Right renal cortex interstitium (tissue), 3 donors: ENCODE measurements at places on chromosomes 3 and 15. TPM values are rescaled to one million over a fixed set of nuclear protein-coding genes. Genes with fewer than 3 reads are reported as not detected.
A peak's percentile ranks its signal among the peaks of the same experiment; 100 is the strongest.

Gene GOLGA6D
- not detected for polyA plus RNA-seq

Gene STARD9
- 9.4 TPM for polyA plus RNA-seq

Gene APEH
- polyA plus RNA-seq = 155 TPM

Gene LIPH
- 1.8 TPM for polyA plus RNA-seq

Gene CIB2
- 30.0 TPM for polyA plus RNA-seq

Gene TMEM45A
- 23.4 TPM for polyA plus RNA-seq

Gene FOXB1
- polyA plus RNA-seq = 0.08 TPM

Gene SLC28A2
- 0.43 TPM for polyA plus RNA-seq

GRCh38 chr15:56320316-56320715, 44.9 kb upstream of the TEX9 start:
- no peak for DNase-seq

DNA sequence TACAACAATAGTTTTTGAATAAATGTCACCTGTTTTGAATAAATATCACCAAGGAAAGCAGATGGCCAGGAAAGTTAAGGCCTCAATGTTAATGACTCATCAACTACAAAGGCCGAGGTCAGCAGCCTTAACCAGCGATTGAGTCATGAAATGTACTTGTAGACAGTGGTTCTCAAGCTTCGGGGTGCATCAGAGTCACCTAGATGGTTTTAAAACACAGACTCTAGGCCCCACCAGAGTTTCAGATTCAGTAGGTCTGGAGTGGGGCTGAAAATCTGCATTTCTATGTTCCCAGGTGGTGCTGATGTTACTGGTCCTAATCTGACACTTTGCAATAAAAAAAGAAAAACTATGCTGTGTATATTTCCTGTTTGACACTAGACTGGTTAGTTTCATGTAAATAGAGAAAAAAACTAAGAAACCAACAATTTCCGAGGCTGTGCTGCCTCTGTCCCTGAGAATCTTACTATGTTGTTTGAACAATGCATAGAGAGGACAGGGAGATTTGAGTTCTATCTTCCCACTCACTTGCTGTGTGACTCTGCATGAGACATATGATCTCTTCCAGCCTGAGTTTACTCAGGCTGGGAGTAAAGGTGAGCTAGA, 9.8 kb downstream of the RAB27A start:
- no peak for DNase-seq

- DNase-seq = no peak
Measured at GRCh38 chr15:39458131-39458530, 122.7 kb upstream of the THBS1 start.

- no peak for DNase-seq
Measured at GRCh38 chr15:53808058-53808706, 48.7 kb upstream of the WDR72 start.

- DNase-seq = no peak
Measured at GRCh38 chr3:119609301-119609700, 11.6 kb downstream of the PLA1A start.

DNA sequence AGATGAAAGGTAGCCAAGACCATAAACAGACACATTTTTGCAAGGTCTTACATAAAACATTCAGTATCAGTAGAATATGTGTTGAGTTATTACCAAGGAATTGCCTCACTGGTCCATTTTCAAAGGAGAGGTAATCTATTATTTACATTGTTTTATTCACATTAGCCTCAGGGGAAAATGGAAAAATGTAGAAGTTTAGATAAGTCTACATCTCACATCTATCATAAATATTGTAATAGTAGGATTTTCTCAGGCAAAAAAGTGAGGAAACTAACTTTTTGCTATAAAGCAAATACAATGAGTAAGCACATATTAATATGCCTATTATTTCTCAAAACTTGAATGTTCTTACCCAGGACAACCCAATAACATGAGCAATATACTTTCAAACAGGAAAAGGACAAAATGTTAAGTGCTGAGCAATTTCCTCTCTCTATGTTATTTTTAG, 184.6 kb upstream of the AGTR1 start:
- DNase-seq = no peak

DNA sequence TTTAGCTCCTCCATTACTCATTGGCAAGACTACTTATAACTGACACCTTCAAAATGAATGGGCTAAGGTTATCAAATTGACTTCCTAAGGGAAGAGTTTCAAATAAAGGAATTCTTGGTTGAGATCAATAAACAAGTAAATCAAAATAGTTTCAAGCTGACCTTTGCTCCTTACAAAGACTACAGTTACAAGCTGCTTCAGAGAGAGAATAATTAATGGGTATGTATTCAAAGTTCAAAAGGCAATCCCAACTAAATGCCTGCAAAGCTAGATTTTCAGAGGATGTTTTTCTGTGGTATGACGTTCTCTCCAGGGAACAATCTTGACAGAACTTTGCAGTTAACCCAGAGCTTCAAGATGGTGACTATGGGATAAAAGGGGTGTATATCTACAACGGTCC, 153.7 kb downstream of the SUCLG2 start:
- no peak for DNase-seq

- no peak for DNase-seq
Measured at GRCh38 chr3:135383301-135383700, 582.2 kb upstream of the PPP2R3A start.

DNA sequence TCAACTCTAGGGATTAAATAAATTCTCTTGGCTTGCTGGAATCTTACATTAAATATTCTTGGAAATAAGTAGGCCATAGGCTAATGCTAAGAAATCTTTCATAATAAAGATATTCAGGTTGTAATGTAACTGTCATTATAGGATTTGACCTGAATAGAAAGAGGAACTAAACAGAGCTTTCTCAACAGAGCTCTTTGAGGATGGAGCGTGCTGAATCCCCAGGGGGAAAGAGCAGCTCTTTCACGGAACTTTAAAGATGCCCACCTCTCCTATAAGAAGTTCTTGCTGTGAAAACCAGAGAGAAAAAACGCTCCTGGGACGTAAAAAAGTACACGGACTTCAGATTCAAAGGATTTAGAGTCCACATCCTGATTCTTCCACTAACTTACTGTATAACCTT, 77.9 kb downstream of the NTRK3 start:
- no peak for DNase-seq

GRCh38 chr3:188941103-188941502, 230.7 kb upstream of the TPRG1 start:
- no peak for DNase-seq

DNA sequence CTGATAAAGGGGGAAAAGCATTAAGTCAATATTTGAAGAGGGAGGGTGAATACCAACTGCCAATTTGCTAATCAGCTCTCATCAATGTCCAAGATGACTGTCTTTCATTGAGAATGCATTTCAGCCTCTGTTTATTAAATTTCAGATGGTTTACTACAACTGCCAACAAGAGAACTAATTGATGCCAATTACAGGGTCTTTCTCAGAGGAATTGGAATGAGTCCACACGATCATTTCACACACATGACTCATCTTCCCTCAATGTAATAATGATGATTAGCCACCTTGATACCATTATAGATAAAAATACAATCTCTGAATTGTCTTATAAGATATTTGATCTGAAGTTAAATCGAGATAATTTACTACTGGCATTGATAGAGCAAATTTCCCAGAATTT, 1274.4 kb downstream of the ROBO2 start:
- no peak for DNase-seq

DNA sequence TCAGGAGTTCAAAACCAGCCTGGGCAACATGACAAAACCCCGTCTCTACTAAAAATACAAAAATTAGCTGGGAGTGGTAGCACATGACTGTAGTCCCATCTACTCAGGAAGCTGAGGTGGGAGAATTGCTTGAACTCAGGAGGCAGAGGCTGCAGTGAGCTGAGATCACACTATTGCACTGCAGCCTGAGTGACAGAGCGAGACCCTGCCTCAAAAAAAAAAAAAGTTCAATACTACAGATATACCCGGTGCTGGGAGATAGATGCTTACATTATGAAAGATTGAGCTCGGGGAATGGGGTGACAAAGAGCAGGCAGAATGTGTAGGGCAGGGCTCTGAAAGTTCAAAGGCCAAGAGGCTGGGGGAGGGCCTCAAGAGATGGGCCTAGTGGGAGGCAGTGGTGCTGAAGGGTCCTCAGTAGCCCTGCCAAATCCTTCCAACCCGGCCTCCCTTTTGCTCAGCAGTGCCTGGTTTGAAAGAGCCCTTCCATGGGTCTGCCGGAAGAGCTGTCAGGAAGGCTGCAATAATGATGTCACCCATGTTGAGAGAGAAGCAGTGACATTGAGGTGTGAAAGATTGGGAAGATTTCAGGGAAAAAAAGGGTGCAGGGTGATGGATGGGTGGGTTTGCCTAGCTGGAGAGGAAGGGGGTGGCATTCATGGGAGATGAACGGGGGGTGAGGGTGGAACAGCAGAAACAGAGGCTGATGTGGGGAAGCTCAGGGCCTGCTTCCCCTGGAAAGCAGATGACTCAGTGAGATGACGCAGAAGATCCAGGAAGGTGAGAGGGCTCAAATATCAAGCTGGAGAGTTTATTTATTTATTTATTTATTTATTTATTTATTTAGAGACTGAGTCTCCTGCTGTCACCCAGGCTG, 20.0 kb upstream of the IREB2 start:
- no peak for DNase-seq

GRCh38 chr15:49424954-49425353, 1.9 kb downstream of the FGF7 start:
- DNase-seq = no peak

GRCh38 chr3:169771497-169772304, 1.5 kb upstream of the MYNN start:
- peak; percentile 87 for DNase-seq

GRCh38 chr3:182795389-182795782, 2.1 kb downstream of the ATP11B start:
- no peak for DNase-seq

DNA sequence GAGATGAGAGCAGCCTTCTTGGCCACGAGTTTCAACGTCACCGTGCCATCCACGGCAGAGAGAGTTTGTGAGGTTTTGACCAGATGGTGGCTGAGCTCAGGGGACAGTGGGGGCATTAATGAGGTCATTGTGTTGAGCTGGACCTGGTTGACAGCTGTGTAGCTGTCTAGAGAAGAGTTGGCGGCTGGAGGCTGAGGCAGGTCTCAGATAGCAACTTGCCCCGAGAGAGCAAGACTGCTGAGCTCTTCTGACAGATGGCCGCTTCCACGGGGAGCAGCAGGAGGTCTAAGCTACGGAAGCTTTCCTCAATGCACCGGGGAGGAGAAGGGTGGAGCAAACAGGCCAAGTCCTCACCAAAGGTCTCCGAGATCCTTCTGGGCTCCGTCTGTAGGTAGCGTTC, 44.8 kb upstream of the EIF5A2 start:
- no peak for DNase-seq

DNA sequence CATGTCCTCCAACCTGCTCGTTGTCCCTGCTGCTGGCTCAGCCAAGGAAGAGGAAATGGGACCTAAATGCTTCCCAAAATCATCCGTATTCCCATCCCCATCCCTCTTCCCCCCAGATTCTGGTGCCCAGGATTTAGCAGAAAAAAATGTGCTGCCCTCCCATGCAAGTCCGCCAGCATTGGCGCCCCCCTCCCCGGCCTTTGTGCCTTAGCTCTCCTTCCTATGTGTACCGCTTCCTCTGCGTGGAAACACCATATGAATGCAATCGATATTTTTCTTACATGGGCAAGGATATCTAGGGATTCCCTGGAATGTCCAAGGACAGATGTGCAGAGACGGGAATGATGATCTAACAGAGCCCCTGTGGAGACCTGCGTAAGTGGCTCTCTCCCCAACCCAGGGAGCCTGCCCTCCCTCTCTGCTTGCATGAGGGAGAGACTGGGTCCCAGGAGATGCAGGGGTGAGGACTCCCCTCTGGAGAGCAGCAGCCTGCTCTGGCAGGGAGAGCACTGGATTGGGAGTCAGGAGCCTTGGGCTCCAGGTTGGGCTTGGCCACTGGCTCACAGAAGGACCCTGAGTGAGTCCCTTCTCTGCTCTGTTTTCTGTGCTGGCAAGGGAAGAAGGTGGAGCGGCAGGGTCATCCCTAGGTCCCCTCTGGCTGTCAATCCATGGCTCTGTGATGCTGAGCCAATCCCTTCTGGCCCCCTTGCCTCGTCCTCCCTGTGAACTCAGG, 227.2 kb downstream of the XXYLT1 start:
- DNase-seq = no peak

GRCh38 chr3:101464235-101464634, 48.8 kb downstream of the SENP7 start:
- DNase-seq = no peak
